Breast epithelium (tissue), 4 donors: ENCODE measurements at places on chromosomes 2 and 18. TPM values are rescaled to one million over a fixed set of nuclear protein-coding genes. Genes with fewer than 3 reads are reported as not detected.

Gene CEP192
- total RNA-seq, result 19.8 TPM

DNA sequence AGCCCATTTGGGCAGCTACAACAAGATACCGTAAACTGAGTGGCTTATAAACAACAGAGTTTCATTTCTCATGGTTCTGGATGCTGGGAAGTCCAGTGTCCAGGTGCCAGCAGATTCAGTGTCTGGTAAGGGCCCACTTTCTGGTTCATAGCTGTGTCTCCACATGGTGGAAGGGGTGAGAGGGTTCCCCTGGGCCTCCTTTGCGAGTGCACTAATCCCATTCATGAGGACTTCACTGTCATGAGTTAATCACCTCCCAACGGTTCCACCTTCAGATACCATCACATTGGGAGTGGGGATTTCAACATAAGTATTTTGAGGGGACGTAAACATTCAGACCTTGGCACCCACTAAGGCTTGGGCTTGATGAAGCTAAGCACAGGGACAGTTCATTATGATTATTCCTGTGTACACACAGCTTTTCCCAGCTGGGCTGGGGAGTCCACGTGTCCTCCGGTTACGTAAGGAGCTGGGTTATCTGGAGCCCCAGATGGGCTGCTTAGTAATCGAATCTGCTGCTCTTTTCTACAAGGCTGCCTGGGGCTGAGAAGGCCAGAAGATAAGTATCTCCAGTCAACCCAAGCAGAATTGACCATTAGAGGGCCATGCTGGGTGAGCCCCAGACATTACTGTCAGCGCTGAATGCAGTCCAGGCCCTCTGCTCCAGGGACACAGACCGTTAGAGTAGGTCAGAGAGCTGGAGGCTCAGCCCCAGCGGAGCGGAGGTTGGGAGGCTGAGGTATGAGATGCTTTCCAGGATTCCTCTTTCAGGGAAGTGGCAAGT lies 42.7 kb downstream of the EPAS1 start:
- DNase-seq, result no peak

Gene PROKR1
- 0.66 TPM for total RNA-seq

DNA sequence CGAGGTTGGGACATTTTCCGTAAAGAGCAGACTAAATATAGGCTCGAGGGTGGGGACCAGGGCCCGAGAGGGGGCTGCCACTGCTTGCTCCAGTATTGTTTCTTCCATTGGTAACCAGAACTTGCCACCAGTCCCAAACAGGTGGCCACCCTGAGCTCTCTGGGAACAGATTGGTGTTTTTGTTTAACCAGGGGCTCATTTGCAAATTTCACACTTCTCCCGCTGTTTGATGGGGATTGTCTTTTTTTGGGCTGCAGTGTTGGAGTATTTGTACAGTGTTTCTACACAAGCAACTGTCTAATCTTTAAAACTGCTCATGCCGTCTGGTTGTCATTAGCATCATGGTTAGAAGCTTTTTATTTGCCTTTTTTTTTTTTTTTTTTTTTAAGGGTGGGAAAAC lies 8.5 kb downstream of the AGAP1 start:
- DNase-seq, result no peak

- no peak for DNase-seq
Observed at GRCh38 chr2:190210471-190210870, 109.2 kb downstream of the HIBCH start.

DNA sequence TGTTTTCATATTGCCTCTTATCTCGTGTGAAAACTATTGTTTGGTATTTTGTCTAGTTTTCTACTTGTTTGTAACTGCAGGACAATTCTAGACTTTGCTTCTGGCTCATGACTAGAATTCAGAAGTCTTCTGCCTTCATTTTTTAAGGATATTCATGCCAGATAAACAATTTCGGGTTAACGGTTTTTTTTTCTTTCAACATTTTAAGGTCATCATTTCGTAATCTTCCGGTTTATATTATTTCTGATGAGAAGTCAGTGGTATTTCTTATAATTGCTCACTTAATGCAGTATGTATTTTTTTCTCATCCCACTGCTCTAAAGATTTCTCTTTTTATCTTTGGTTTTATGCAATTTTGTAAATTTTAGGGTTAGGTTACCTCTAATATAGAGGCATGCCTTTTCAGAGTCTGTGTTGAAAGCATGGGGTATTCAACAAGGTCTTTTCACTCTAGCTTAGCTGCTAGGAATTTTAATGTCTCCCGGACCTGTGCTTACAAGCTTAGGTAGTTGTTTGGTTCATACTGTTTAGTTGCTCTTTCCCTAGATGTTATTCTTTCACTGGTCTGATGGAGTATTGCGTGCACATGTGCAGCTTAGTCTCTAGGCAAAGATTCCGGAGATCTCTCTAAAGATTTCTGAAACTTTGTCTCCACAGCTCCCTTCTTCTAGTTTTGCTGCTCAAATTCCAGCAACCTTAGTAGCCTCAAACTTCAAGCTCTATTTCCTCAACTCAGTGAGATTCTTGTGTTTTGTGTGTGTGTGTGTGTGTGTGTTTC lies 198.1 kb downstream of the MCFD2 start:
- no peak for DNase-seq

DNA sequence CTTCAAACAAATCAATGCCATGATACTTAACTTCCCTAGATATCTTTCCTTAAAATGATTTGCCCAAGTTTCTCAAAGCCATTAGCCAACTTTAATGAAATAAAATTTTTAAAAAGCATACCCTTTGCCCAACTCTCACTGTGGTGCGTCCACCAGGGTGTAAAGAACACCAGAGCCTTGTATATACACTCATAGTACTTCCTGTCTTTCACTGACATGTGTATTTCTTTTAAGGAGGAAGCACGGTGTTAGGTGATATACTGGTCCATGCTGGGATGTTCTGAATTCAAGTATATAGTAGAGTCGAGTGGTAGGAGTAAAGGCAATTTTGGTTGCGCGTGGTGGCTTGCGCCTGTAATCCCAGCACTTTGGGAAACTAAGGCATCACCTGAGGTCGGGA lies 22.7 kb downstream of the AAK1 start:
- DNase-seq, result no peak

- DNase-seq, result no peak
Observed at GRCh38 chr2:224444021-224444420, 42.1 kb upstream of the FAM124B start.

DNA sequence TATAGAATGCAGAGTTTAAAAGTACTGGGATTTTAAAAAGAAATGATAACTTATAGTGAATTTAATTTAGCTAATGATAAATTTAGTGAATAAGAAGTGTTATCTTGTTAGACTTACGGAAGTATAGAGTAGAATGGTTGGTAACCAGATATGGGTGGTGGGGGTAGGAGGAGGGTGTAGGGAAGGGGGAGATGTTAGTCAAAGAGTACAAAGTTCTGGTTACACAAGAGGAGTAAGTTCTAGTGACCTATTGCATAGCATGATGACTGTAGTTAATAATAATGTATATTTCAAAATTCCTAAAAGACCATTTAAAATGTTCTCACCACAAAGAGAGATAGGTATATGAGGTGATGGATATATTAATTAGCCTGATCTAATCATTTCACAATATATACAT lies 184.8 kb upstream of the STON1 start:
- no peak for DNase-seq

Gene LRATD1
- 1.6 TPM for total RNA-seq

- DNase-seq, result no peak
Observed at GRCh38 chr2:237314198-237314597, 99.8 kb downstream of the COL6A3 start.

GRCh38 chr2:36663851-36664695 lies 32.4 kb upstream of the VIT start:
- DNase-seq, result no peak

DNA sequence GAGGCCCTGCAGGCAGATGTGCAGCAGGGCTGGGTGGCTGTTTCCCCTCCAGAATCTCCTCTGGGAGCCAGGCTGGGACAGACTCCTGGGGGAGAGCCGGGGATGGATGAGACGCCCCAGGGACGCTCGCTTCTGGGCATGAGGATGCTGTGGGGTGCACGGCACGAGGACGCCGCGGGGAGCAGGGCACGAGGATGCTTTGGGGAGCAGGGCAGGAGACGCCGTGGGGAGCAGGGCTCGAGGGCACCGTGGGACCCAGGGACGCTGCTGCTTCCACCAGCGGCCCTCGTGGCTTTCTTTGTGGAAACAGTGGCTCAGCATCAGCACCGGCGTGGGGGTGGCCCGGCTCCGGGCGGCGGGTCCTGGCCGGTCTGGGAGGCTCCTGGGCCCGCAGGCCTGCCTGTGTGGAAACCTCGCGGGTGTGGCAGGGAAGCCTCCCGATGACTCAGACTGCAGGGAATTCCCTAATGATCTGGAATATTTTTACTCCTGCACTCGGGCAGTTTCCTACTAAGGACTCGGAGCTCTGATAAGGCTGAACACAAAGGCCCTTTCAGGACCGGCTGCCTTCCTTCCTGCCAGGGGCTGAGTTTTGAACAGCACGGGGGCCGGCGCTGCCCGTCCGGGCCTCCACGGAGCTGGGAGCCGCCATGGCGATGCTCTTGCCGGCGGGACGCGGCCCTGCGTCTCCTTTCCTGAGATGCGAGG lies 62.6 kb downstream of the NFATC1 start:
- no peak for DNase-seq

Gene RBBP8
- 19.4 TPM for total RNA-seq

Gene ARHGEF4
- 7.5 TPM for total RNA-seq

DNA sequence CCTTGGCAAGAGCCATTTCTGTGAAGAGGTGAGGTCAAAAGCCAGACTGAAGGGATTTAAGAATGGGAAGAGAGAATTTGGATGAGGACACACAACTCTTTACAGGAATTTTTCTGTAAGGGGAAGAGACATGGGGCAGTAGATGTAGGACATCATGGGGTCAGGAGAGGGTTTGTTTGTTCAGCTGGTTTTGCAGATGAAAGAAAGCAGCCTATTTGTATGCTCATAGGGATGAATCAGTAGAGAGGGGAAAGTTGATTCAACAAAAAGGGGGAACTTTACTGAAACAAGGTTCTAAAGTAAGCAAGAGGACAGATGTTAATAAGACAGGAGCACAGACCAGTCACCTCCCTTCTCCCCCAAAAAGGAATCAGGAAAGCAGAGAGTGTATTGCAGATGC lies 11.2 kb downstream of the SCG2 start:
- no peak for DNase-seq

DNA sequence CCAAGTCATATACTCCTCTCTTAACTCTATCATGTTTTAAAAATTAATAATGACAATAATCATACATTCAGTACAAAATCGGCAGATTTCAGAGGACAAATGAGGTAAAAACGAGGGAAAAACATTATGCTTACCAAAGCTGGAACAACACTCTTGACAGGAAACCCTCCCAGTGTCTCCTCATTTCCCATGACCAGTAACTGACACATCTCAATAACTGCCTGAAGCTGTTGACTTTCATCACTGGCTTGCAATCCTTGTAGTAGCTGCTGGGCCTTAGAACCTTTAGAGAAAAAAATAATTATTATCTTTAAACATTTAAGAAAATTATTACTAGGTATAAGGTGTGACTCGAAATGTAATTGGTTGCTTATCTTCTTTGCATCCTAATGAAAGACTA lies 103.6 kb downstream of the TRIP12 start:
- DNase-seq, result no peak

- no peak for DNase-seq
Observed at GRCh38 chr18:74994502-74995418, 214.2 kb downstream of the PTGR3 start.

Gene FLACC1
- total RNA-seq, result 2.9 TPM

GRCh38 chr2:216683846-216684245 lies 11.5 kb downstream of the IGFBP5 start:
- no peak for DNase-seq

DNA sequence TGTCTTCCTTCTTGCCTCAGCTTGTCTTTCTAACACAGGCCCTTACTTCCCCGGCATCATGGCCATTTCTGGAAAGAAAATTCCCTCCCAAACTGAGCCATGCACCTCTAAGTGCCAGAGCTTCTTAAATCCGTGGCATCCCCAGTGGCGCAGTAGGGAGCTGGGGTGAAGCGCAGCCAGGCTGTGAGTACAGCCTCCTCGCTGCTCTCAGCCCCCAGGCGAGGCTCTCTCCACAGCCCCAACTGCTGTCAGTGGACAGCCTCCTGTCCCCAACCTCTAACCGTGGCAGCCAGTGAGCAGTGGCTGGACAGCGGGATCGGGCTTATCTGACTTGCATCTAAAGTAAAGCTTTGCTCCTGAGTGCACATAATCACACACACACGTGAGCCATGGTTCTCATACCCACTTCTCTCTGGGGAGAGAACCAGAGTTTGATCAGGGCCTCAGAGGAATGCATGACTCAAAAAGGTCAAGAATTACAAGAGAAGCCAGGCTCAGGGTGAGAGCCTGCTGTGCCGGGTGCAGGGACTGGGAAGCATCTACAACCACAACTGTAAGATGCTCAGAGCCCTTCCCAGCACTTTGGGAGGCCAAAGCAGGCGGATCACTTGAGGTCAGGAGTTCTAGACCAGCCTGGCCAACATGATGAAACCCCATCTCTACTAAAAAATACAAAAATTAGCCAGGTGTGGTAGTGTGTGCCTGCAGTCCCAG lies 50.7 kb downstream of the SFXN5 start:
- no peak for DNase-seq
